ENCODE measurements at places on chromosomes 6 and 20. TPM values are rescaled to one million over a fixed set of nuclear protein-coding genes. Genes with fewer than 3 reads are reported as not detected.

Gene HLA-DPB1
- 1.4 TPM for total RNA-seq

Gene FOXO3
- 56.0 TPM for total RNA-seq

Gene SNX14
- 204 TPM for total RNA-seq

- no peak for DNase-seq
These were observed 704.3 kb downstream of the TFAP2A start for GRCh38 chr6:9710574-9710973.

DNA sequence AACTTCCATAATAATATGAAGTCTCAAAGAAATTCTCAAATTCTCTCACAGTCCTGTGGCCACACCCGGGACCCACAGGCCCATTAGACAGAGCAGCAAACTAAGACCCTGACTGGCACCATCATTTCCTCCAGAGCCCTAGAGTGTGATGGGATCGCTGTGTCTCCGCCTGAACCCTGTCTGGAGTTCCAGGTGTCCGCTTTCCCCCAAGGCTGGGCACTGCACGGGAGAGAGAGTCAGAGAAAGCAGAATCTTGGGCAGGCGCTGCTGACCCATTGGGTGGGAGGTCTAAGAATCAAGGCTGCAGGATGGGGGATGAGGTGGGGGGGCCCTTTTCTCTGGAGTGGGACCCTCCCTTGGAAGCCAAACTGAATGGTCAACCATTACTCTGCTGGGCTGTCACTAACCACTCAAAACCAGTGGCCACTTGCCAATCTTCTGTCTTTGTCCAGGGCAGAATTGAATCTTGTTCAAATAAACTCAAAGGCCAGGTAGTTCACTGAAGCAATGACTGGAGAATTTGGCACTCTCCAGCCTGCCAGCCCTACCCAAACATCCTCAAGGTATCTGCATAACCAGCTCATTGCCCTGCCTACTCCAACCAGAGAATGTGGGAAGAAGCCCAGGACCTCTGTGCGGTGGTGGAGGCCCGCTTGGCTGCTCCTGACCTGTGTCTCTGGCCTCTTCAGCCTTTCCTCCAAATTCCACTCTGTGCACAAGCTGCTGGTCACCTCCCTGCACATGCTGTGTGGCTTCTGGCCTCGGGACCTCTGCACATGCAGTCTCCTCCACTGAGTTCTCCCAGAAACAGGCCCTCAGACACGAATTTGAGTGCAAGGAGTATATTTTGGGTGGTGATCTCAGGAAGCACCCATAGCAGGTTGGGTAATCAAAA, 141.1 kb downstream of the CEBPB start:
- DNase-seq: no peak

DNA sequence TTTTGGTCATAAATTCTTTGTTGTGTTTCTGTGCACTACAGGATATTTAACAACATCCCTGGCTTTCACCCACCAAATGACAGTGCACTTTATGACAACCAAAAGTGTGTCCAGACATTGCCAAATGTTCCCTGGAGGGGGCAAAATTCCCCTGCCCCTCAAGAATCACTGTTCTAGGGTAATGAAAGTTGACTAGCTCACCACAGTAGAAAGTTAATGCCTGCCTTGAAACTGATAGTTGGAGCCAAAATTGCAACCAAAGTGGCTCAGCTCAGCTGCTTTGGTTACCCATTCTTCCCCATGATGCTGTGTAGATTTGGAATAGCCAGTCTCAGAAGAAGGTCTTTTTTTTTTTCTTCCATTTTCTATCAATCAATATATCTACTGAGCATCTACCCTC, 150.6 kb downstream of the RALGAPA2 start:
- no peak for DNase-seq

DNA sequence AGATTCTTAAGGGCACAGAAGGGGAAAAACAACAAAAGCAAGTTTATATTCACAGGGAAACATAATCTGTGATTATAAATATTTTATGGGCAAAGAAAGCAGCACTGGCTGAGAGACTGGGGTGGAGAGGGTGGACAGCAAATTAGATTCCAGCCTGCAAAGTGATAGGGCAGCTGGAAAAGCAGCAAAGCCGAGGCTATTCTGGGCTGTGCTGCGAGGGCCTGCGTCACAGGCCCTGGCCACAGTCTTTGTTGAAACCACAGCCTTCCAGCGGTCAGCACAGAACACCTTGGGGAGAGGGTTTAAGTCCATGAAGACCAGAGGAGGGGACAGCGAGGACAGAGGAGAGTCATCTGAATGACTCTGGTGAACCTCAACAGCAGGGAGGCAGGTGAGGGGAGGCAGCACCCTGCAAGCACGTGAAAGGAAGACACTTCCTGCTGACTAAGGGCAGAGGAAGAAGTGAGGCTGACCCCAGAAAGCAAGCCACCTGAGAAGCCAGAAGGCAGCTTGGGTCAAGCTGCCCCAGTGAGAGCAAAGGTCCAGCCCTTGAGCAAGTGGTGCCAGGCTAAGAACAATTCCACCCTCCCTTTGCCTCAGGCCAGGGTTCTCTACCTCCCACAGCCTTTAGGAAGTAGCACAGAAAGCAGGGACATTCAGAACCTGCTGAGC, 17.1 kb downstream of the MRPL14 start:
- no peak for DNase-seq
